ENCODE measurements at places on chromosomes 2 and 18.

- DNase-seq: no peak
Observed at GRCh38 chr18:45528712-45529336, 86.5 kb upstream of the SLC14A2 start.

- DNase-seq: peak; percentile 23
Observed at GRCh38 chr2:144374163-144374661, 145.7 kb downstream of the ZEB2 start.

GRCh38 chr2:71746946-71747501, 293.7 kb downstream of the DYSF start:
- DNase-seq: no peak

- DNase-seq: peak; percentile 36
Observed at GRCh38 chr2:136118819-136119716, 1.1 kb upstream of the CXCR4 start.

DNA sequence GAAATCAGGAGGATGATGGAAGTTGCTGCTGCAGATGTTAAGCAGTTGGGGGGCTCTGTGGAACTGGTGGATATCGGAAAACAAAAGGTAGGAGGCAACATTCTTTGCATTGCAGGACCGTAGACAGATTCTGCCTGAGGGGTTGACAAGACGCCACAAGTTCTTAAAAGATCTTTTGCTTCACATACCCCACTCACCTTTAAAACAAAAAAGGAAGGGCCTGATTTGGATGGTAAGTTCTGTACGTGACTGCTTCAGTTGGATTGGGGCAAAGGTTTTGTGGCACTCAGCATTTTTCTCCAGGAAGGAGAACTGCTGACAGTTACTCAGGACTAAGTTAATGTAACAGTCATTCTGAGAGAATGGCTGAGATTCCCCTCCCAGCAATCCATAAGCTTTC, 5.2 kb downstream of the CNDP2 start:
- DNase-seq: no peak

DNA sequence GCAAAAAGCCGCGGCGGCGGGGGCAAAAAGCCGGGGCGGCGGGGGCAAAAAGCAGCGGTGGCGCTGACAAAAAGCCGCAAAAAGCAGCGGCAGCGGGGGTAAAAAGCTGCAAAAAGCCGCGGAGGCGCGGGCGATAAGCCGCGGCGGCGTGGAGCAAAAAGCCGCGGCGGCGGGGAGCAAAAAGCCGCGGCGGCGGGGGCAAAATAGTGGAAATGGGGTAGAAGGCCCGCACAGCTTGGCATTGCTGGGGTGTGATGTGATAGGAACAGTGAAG, 450.1 kb downstream of the ANKRD30B start:
- DNase-seq: no peak

GRCh38 chr2:40030456-40030975, 251.5 kb upstream of the THUMPD2 start:
- DNase-seq: no peak

GRCh38 chr18:6022845-6023244, 127.5 kb upstream of the TMEM200C start:
- no peak for DNase-seq

- no peak for DNase-seq
Observed at GRCh38 chr2:212489719-212490346, 48.8 kb downstream of the ERBB4 start.

DNA sequence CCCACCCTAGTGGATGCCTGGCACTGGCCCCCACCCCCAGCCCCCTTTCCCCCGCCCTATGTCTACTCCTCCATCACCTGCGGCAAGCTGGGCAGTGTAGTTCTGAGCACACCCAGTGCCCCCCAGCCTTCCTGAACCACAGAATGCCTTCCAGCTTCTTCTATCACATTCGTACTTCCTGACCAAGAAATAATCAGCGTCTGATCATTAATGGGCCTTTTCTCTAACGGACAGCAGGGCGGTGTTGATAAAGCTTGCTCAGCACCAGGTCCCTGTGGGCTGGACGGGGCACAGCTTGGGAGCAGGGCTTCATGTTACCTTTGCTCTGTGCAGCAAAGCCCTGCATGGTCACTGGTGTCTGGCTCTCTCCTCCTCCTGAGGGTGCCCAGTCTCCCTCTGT, 15.4 kb downstream of the UXS1 start:
- no peak for DNase-seq

DNA sequence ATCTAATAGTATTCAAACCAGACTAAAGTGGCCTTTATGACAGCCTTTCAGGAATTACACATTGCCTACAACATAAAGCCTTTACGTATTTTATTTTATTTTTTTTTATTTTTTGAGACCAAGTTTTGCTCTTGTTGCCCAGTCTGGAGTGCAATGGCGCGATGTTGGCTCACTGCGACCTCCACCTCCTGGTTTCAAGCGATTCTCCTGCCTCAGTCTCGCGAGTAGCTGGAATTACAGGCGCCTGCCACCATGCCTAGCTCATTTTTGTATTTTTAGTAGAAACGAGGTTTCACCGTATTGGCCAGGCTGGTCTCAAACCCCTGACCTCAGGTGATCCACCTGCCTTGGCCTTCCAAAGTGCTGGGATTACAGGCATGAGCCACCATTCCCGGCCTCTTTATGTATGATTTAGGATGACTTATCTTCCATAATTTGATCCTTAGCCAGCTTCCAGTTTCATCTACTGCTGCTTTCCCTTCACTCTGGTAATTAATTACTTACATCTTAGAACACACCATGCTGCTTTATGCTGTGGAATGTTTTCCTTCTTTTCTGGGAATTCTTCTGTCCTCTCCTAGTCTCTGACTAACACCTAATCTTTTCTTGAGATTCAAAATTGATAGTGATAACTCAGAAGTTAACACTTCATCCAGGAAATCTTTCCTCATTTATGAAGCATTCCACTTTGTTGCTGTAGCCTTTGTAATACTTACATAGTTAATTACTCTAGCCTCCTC, 2.6 kb downstream of the USP14 start:
- DNase-seq: no peak

- no peak for DNase-seq
Observed at GRCh38 chr2:23475036-23475435, 90.1 kb downstream of the KLHL29 start.

DNA sequence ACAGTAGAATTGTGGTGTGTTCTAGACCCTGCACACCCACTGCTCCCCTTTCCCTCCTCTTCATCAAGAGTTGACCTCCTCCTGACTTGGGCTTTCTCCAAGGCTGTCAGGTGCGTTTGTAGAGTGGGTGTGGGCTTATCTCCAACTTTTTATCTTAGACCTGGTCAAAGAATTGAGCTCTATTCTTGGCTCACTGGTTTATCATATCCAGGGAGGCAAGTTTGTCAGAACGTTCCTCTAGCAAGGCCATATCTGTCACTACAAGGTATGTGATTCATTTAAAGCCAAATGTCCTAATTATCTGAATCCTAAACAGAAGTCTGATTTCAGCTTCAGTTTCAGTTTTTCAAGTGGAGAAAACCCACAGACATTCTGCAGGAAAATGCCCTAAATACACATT, 117.1 kb upstream of the MGAT5 start:
- DNase-seq: no peak

DNA sequence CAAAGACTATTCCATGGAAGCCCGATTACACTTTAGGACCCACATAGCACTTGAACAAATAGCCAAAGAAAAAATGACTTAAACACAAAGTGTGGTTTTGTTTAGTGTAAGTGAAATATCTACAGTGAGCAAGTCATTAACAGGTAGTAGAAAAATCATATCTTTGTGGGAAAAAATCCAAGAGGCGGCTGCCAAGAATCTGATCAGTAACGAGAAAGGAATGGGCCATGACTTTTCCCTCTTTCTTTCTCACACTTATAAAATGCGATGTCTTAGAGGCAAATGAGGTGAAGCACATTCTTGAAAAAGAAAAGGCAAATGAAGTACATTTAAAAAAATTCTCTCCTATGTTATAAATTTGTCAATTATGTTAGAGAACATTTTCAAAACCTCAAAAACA, 12.9 kb upstream of the GEMIN6 start:
- no peak for DNase-seq

DNA sequence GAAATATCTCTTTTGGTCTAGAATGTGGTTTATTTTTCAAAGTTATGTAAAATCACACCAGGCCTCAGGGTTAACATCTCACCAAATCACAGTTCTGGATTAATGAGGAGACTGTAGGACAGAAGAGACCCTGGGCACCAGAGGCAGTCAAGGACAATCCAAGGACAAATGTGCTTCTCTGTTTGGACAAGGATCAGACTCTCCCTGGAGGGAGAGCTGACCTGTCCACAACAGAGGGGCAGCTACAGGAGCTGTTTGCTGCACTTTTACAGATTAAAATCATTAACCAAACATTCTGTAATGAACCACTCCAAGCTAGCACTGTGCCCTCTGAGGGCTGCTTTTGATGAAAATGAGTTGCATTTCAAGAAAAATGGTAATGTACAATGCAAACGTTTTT, 690.6 kb upstream of the SLC8A1 start:
- DNase-seq: no peak

- DNase-seq: no peak
Observed at GRCh38 chr2:130824492-130825061, 12.1 kb upstream of the ARHGEF4 start.

GRCh38 chr18:62345909-62346308, 20.8 kb downstream of the TNFRSF11A start:
- no peak for DNase-seq

DNA sequence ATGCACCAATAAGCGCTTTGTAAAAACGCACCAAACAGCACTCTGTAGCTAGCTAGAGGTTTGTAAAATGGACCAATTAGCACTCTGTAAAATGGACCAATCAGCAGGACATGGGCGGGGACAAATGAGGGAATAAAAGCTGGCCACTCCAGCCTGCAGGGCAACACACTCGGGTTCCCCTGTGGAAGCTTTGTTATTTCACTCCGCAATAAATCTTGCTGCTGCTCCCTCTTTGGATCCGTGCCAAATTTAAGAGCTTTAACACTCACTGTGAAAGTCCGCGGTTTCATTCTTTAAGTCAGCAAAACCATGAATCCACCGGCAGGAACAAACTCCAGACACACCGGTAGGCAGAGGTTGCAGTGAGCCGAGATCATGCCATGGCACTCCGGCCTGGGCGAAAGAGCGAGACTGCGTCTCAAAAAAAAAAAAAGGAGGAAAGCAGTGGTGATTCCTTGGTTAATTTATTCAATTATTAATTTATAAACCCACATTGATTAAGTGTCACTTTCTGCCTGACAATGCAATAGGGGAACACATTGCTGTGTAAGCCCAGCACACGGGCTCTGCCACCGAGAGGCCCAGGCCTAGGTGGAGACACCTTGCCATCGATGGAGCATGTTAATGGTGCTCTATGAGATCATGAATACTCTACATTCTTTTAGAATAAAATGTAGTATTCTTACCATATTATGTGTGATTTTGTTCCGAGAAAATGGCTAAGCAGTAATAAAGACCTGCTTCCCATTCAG, 687.6 kb upstream of the HS6ST1 start:
- no peak for DNase-seq

DNA sequence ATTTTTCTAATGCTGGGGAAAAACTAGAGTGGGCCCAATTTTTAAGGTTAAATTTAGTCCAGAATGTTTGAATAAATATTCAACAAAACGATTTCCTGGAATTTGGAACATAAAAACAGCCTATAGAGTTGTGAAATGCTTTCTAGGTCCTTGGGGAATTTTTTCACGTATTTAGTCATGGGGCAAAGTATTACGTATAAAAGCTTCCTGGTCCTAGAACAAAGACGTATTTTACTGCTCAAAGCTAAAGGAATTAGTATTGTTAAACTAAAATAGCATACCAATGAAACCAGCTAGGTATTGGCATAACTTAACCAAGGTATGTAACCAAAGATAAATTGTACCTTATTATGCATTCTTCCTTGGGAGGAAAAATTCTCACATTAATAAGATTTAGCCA, 1.6 kb downstream of the SESTD1 start:
- no peak for DNase-seq

DNA sequence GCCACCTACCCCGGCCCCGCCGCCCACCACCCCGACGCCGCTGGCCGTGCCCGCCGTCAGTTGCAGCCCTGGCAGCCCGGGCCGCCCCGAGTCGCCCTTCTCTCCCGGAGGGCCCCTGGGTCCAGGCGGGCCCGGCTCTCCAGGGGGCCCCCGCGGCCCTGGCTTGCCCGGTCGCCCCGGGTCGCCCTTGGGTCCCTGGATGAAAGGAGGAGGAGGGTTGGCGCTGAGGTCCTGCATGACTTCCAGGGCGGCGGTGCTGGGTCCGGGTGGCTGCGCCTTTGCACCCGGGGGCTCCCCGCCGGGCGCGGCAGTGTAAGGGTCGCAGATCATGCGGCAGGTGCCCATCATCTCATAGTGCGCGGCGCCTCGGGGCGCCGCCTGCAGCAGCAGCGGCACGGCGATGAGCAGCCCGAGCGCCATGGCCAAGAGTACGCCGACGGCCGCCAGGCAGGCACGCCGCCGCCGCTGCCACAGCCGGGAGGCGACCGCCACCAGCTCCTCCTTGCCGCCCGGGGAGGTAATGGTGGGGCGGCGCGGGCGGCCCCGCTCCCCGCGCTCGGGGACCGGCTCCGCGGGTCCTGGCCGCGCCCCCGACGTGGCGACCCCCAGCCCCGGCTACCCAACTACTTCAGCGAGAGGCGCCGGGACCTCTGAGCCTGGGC, 570 bp downstream of the C1QL2 start:
- no peak for DNase-seq

GRCh38 chr2:237433920-237434676, 20.1 kb upstream of the COL6A3 start:
- DNase-seq: no peak

DNA sequence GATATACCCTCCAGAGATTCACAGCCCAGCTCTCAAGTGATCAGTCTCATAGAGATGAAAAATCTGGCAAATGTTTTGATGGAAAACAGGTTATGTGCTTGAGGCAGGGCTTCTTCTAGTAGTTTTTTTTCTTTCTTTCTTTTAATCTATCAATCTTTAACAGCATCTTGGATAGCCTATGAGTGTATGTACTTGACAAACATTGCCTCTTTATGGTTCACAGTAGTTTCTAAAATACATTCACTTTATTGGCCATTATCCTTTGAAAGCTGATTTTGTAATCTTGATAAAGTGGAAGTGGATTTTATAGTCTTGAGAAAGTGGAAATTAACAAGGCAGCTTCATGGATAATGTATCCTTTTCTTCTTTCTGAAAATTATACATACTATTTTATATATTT, 51.4 kb upstream of the IL1R1 start:
- DNase-seq: no peak

DNA sequence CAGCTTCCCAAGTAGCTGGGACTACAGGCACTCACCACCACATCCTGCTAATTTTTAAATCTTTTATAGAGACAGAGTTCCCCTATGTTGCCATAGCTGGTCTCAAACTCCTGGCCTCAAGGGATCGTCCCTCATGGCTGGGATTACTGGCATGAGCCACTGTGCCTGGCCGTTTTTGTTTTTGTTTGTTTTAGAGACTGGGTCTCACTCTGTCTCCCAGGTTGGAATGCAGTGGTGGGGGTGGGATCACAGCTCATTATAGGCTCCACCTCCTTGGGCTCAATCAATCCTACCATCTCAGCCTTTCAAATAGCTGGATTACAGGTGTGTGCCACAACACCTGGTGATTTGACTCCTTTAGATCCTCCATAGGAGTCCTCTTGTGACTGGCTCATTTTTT, 19.5 kb upstream of the ZDBF2 start:
- DNase-seq: no peak

GRCh38 chr2:50469784-50470183, 562.1 kb downstream of the NRXN1 start:
- no peak for DNase-seq

Measured in AML-193 (cell line).